KBM-7 (cell line): ENCODE measurements at places on chromosomes 11 and 22.

GRCh38 chr11:116970485-116971292 lies 127.5 kb downstream of the SIK3 start:
- DNase-seq: no peak

DNA sequence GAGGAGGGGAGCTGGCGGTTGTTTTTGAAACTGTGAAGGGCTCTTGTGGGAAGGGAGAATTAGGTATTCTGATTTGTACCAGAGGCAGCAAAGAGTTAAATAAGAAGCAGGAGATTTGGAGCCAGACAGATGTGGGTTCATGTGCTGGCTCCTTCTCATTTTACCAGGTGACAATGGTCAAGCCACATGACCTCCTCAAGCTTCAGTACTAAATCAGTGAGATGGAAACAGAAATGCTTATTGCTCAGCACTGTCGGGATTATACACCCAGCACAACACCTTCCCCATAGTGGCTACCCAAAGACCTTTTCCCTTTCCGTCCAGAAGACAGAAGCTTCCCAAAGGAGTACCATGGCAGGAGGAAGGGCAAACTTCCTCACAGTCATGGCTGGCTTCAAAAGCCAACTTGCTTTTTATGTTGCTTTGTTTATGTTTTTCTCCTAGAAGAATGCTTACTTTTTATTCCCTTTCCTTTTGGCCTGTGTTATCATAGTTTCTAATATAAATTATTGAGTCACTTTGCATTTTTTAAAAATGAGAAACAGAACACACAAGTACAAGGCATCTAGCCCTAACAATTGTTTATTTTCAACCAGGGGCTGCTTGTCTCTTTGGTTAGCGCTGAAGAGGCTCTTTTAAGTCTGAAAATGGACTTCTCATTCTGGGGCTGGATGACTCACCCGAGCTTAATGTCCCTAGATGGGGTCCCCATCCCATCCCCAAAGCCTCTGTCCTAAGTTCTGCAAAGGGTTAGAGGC lies 181.5 kb upstream of the ZBED5 start:
- no peak for DNase-seq

GRCh38 chr11:117861151-117862018 lies 15.1 kb downstream of the FXYD6 start:
- DNase-seq: no peak

GRCh38 chr22:47987885-47988515 lies 1225.5 kb downstream of the TBC1D22A start:
- no peak for DNase-seq

- no peak for DNase-seq
Measured at GRCh38 chr11:87236368-87236767, 198.6 kb downstream of the TMEM135 start.

DNA sequence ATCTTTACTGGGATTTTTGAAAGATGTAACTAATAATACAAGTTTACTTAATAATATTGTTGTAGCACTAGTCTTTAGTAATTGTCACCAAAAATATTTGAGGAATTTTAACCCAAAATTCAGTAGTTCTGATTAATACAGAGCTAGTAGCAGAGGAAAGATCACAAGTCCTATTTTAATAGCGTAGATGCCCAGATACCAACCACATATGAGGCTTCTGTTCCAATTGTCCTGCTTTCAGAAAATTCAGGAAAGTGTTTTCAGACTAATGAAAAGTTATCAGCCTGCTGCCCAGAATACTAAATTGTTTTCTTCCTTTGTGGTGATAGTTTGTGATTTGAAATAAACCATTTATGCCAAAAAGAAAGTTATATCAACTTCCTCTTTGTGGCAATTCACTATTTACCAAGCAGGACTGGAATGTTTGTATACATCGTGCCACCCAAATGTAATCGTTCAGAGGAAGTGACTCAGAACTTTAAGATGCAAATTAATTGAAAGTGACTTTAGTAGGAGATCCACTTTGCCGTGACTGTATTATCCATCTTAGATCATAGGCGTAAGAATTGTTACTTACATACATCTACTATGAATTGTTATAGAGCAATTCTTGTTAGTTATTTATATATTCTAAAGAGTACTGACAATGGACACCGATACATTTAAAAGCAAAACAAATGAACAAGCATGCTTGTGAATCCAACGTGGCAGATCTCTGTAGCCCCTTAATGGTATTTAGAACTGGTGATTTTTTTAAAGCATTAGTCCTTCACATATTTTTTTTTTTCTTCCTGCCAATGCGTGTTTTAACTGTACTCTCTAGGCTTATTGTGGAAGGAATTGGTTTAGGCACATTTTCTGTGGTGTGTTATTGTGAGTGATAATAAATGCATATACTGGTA lies 231.0 kb downstream of the DDX10 start:
- peak; percentile 53 for DNase-seq

GRCh38 chr11:103582351-103582909 lies 454.0 kb upstream of the DDI1 start:
- DNase-seq: no peak

DNA sequence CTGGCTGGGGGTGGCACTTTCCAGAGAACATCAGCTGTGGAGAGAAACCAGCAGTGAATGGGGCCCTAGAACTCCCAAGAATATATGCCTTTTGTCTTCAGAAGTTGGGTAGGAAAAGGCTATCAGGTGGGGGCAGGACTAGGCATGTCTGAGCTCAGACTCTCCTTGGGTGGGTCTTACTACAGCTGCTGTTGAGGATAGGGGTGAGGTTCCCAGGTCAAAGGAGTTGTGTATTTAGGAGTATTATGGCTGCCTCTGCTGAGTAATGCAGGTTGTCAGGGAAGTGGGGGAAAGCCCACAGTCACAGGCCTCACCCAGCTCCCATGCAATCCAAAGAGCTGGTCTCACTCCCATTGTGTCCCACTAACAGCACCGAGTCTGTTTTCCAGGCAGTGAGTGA lies 26.1 kb downstream of the SLC22A9 start:
- no peak for DNase-seq

DNA sequence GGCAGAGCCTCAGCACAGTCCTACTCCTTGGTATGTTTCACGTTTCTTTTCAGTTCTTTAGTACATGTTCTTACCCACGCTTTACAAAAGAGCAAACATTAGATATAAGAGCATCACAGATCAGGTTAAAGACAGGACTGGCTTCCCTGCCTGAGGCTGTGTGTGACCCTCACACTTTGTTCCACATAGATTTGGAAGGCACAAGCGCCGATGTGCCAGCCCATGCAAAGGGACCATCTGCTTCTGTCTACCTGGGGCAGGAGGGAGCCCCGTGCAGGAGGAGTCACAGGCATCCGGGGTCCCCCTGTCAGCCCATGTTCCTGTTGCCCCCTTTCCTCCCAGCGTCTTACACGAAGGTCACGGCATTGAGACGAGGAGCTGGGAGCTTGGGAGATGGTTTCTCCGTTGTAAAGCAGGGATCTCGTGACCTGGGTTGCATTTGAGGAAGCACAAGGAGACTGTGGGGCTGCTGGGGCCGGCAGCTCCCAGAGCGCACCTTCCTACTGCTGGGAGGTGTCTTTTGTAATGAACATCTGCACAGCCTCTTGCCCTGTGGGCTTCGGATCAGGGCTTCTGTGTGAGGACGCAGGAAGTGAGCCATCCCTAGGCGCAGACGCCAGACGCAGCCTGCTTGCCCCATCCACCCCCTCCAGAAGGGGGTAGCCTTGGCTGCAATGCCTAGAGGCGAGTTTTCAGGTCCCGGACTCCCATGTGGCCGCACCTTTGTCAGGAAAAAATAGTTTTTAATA lies 72.6 kb downstream of the SCN3B start:
- DNase-seq: no peak

GRCh38 chr22:23302171-23303002 lies 122.1 kb downstream of the BCR start:
- no peak for DNase-seq

- no peak for DNase-seq
Measured at GRCh38 chr11:130599073-130599654, 150.7 kb downstream of the ADAMTS15 start.

- DNase-seq: no peak
Measured at GRCh38 chr22:28002181-28002700, 83.2 kb upstream of the PITPNB start.

DNA sequence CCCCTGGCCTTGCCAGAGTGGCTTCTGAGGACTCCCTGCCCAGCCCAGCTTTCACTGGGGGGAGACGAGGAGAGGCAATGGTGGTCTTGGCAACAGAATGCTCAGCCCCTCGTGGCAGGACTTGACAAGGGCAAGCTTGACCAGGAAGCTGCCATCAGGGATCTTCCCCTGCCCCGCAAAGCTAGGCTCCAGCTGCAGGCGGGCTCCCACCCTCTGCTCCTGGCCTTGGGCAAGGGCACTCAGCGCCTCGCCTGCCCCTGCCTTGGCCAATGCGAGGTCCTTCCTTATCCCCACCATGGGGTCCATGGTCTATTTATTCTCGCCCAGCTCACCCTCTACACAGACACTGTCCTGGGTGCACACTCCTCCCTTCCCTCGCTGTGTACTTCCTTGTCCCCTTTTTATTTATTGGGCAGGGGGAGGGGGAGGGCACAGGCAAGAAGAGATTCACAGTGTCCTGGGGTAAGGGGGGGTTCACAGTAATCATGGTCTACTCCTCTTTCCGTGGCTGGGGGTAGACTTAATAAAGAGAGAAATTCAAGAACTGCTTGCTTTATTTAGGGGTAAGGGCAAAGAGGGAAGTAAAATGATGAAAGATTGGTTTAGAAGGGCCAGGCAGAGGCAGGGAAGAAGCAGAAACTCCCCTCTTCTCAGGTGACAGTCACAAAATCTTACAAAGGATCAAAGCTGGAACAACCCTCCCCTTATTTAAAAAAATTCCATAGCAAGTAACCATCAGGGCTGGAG lies 1.6 kb downstream of the GPHA2 start:
- DNase-seq: no peak

GRCh38 chr11:83257761-83258168 lies 28.4 kb downstream of the CCDC90B start:
- DNase-seq: no peak
